Stimulated activated CD8-positive, alpha-beta memory T cell treated with anti-CD3 and anti-CD28 coated beads, Interleukin-12 subunit alpha, Interleukin-12 subunit beta, amount 100 ng/mL, for 4 hours (primary cell): ENCODE measurements at places on chromosomes 16 and 17.

- no peak for DNase-seq
These were observed 55.3 kb downstream of the MYO18A start for GRCh38 chr17:29124925-29125273.

DNA sequence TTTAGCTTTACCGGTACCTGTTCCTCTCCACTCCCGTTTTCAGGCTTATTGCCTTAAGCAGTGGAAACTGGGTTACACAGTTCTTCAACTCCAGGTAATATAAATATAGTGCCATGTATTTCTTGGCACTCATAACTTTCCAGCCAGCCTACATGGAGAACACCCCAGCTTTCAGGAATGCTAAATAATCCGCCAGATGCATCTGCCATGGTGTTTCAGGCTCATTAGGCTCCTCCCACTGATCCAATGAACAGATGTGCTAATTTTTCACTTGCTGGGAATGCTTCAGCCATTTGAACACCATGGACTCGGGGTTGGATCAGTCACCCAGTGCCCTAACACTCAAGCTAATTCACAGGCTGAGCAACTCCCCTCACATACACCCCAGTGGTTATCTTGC, 4.6 kb downstream of the ANKFN1 start:
- DNase-seq, result no peak

GRCh38 chr16:85902366-85903155, 3.6 kb downstream of the IRF8 start:
- peak; percentile 55 for DNase-seq

DNA sequence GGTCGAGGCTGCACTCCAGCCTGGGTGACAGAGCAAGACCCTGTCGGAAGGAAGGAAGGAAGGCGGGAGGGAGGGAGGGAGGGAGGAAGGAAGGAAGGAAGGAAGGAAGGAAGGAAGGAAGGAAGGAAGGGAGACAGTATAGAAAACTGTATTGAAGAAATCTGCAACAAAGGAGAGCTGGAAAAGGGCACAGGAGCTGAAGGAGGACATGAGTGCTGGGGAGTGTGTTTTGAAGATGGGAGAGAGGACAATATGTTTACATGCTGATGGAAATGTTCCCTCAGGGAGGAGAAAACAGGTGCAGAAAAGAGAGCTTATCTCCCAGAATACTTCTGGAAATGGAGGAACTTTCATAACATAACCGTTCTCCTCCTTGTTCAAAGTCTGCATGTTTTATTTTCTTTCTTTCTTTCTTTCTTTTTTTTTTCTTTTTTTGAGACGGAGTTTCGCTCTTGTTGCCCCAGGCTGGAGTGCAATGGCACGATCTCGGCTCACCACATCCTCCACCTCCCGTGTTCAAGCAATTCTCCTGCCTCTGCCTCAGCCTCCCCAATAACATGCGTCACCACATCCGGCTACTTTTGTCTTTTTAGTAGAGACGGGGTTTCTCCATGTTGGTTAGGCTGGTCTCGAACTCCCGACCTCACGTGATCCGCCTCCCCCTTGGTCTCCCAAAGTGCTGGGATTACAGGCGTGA, 2.7 kb upstream of the HAP1 start:
- DNase-seq, result no peak

DNA sequence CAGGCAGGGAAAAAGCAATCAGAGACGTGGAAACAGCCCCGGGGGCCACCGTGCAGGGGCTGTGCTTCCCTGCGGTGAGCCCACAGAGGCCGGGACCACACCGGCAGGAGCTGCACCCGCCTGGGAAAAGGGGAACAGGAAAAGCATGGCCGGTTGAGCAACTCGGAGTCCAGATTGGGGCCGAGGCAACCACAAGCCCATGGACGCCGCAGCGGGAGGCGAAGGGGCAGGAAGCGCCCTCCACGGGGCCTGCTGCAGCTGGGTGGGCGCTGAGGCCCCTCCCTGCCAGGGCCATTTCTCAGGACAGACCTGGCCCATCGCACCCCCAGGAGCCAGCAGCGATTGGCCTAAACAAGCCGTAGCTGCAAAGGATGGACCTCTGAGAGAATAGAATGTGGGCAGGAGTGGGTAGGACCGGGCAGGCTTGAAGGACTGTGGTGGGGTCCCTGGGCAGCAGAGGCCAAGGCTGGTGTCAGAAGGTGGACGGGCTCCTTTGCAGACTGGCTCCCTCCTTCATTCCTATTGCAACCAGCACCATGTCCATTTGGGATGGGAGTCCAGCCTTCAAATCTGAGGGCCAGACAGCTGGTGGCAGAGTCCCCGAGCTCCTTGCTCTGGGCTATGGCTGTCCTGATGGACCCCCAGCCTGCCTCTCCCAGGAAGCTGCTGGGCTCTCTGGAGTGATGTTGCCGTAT, 30.4 kb downstream of the COX4I1 start:
- no peak for DNase-seq

- no peak for DNase-seq
These were observed 26.6 kb upstream of the GINS3 start for GRCh38 chr16:58365623-58366022.

GRCh38 chr17:14201021-14201987, 35.4 kb downstream of the CDRT15 start:
- peak; percentile 27 for DNase-seq

GRCh38 chr17:2241823-2242222, 61.8 kb downstream of the SMG6 start:
- no peak for DNase-seq

- DNase-seq, result no peak
These were observed 547.2 kb upstream of the CDH5 start for GRCh38 chr16:65819136-65819898.

- no peak for DNase-seq
These were observed 13.9 kb downstream of the RECQL5 start for GRCh38 chr17:75652934-75653549.

- DNase-seq, result no peak
These were observed 23.9 kb downstream of the SGSM2 start for GRCh38 chr17:2361010-2361760.

GRCh38 chr17:43092901-43093300, 32.3 kb downstream of the BRCA1 start:
- no peak for DNase-seq

DNA sequence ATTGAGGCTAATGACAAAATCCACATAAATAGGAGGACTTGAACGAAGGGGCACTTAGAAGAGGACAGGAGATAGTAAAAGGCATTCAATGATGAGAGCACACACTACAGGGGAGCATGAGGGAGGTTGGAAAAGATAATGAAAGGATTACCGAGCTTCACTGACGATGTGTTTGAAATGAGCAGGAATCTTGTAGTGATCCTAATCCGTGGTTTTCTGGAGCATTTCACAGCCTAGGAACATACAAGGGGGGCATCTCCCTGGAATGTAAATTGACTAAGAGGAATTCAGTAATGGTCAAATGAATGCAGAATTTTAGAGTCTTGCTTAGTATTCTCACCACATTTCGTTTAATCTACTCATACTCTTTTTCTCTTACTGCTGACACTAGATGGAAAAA, 5.2 kb downstream of the ATMIN start:
- no peak for DNase-seq

DNA sequence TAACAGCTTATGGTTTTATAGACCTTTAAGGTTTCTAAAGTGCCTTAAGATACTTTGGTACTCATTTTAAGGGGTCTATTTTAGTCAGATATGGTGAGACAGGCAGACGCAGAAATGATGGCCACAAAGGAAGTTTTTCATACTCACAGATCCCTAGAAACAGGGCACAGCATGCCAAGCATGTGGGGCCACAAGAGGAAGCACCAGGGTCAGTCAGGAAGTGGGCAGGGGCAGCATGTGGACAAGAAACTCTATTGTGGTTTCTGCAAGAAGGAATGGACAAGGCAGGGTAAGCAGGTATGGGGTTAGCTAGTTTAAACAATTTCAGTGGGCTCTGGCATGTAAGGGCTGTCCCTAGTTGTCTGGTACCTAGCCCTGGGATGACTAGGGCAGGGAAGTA, 8.5 kb downstream of the EFCAB3 start:
- DNase-seq, result no peak

- DNase-seq, result peak; percentile 1
These were observed 18.4 kb downstream of the PDILT start for GRCh38 chr16:20385844-20386832.

GRCh38 chr16:63998-64913, 8.2 kb downstream of the RHBDF1 start:
- DNase-seq, result no peak

- no peak for DNase-seq
These were observed 12.1 kb upstream of the DCAF7 start for GRCh38 chr17:63537991-63538692.

DNA sequence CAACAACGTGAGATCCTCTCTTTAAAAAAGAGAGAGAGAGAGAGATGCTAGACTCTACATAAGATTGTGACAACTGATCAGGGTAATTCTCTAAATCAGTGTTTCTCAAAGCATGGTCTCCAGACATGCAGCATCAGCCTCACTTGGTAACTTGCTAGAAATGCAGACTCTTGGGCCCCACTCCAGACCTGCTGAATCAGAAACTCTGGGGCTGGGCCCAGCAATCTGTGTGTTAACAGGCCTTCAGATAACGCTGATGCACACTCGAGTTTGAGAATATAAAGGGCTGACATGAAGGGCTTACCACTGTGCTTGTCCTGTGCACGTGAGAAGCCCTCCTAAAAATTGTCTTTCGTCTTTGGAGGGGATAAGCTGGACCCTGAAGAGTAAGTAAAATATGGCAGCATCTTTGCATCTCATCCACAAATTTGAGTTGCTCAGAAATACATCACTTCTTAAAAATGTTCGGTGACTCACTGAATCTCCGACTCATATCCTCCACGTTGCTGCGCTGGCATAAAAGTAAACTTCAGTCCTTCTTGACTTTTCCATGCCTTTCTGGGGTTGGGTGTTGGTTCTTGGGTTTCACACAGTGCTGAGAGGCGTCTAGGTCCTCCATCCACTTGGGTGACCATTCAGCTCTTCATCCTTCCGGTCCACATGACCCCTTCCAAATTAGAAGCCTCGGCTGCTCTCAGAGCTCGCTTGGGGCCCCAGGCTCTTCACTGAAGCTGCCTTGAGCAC, 26.1 kb upstream of the KDM8 start:
- DNase-seq, result no peak

- DNase-seq, result no peak
These were observed 135.8 kb downstream of the TRIM37 start for GRCh38 chr17:58970609-58971450.

GRCh38 chr16:66750279-66751052, 943 bp downstream of the DYNC1LI2 start:
- DNase-seq, result no peak

DNA sequence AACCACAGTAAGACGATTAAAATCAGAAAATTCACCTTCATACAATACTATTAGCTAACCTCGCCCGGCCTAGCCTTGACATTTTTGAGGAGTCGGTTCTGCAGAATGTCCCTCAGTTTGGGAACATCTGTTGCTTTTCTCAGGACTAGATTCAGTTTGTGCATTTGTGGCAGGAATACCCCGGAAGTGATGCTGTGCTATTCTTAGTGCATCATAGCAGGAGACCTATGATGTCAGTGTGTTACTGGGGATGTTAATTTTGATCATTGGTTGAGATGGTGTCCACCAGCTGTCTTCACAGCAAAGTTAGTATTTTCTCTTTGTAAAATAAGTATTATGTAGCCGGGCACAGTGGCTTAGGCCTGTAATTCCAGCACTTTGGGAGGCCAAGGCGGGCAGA, 21.5 kb upstream of the HELZ start:
- DNase-seq, result no peak

- no peak for DNase-seq
These were observed 36.6 kb upstream of the CARMIL2 start for GRCh38 chr16:67608364-67608763.

DNA sequence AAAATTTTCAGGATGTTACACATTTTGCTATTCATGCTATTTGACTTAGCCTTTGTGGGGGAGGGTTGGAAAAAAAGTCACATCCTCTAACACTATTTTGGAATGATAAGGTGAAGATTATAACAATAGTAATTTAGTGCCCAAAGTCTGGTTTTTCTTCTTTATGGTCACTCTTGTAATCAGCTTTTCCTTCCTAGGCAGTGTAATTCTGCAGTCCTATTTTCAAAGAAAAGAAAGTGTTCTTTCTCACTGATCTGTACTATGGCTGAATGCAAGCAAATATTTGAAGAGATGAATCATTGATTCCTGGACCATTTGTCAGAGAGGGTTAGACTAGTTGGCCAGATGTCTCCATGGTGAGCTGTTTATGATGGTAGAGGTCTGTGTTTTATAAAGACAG, 8.4 kb downstream of the RSPRY1 start:
- DNase-seq, result no peak

DNA sequence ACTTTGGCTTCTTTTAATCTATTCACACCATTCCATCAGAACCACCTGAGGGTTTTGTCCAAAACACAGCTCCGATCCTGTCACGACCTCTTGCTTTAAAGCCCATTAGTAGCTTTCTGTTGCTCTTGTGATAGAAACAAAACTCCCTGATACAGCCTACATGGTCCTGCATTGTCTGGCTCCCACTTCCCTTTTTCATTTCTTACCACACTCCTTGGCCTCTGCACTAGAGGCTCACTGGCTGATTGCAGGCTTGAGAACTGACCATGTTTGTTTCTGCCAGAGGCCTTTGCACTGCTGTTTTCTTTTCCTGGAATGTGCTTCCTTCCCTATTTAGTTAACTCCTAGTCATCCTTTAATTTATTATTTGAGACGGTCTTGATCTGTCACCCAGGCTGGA, 23.7 kb downstream of the IST1 start:
- no peak for DNase-seq

DNA sequence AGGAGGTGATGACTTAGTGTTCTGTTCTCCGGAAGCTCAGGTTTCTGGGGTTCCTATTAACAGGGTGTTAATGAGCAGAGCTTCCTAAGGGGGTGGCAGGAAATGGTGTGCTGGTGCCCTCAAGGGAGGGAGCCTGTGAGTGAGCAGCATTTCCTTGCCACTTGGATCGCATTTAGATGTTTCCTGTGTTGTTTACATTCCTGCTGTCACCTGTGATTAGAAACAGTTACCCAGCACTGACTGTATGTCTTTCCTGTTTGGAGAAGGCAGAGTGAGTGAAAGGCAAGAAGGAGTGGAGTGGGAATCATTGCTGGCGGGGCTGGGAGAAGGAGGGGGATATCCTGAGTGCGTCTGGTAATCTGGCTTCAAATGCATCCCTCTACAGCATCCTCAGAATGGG, 214.6 kb downstream of the CCDC182 start:
- DNase-seq, result no peak

- DNase-seq, result no peak
These were observed 4.7 kb upstream of the IRF8 start for GRCh38 chr16:85894266-85894665.
